ENCODE measurements at places on chromosomes 12 and 14.

- DNase-seq, result no peak
Measured at GRCh38 chr14:85413836-85414526, 116.0 kb upstream of the FLRT2 start.

- no peak for DNase-seq
Measured at GRCh38 chr12:69671597-69671996, 27.5 kb downstream of the BEST3 start.

DNA sequence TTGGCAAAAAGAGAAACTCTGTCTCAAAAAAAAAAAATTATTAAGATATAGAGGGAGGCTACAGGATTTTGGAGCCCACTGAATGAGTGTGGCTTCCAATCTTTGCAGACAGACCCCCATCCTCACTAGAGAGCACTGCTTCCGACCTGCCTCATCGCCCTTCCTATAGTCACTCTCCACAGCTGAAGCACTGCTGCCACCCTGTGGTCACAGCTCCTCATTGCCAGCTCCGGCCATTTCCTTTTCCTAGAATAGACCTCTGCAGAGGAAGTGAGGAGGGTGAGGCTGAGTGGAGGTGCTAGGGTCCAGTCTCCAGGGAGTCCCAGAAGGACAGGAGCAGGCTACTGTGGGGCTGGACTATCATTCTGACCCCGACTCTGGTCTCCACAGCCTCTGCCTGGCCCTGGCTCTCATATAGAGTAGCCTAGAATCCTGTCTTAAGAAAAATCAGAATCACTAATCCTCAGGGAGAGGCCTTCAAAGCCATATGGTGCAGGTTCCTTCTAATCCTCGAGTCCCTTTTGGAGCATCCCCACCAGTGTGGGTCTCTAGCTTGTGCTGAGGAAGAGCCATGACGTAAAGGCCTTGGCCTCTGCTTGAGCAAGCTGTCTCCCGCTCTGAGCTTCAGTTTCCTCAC is 1.4 kb upstream of the NPFF start:
- DNase-seq, result peak; percentile 90

GRCh38 chr12:124545508-124546418 is 21.6 kb downstream of the NCOR2 start:
- DNase-seq, result no peak

GRCh38 chr12:111316671-111317070 is 52.2 kb downstream of the PHETA1 start:
- DNase-seq, result no peak

DNA sequence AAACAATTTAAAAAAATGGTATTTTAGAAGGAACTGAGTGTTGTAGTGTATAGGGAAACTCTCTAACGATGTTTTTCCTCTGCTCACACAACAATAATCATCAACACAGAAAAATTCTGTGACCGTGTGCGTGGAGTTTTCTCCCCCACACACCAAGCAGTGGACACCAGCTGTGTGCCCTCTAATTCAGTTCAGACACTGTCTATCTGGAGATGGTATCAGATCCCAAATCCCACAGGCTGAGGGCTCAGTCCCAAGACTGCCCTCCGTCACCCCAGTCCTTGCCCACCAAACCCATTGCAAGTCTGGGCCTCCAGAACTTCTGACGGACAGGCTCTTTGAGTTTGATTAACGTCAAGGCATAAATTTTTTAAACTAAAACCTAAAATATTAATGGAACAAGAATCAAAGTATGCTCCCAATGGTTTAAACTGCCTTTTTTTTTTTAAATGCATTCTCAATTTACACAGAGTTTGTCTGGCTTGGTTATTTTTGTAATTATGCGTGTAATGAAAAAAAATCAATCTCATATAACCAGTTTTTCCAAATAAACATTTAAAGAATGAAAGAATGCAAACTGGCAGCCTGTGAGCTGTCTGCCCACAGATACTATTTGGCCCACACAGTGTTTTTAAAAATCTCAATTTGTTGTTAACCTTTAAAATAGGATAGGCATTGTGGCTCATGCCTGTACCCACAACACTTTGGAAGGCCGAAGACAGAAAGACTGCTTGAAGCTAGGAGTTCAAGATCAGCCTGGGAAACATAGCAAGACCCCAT is 19.2 kb downstream of the BLTP3B start:
- DNase-seq, result no peak
